MCF 10A (cell line): ENCODE measurements at places on chromosomes 3 and 15. TPM values are rescaled to one million over a fixed set of nuclear protein-coding genes. Genes with fewer than 3 reads are reported as not detected.

GRCh38 chr3:192641919-192642318 is 85.4 kb downstream of the FGF12 start:
- no peak overlapping the region for H3K4me3 ChIP-seq
- no peak for DNase-seq
- no peak overlapping the region for H3K27ac ChIP-seq
- H3K36me3 ChIP-seq: peaks cover 5% of the 10 kb centered on the region
- H3K4me1 ChIP-seq: no peaks in the 10 kb centered on the region
- peaks cover 86% of the 10 kb centered on the region for H3K27me3 ChIP-seq

- H3K36me3 ChIP-seq: peaks cover 31% of the 10 kb centered on the region
- peak overlapping the region; percentile 79 for H3K27ac ChIP-seq
- no peak for DNase-seq
- H3K27me3 ChIP-seq: no peaks in the 10 kb centered on the region
- H3K4me3 ChIP-seq: peak overlapping the region; percentile 72
- H3K4me1 ChIP-seq: peaks cover 50% of the 10 kb centered on the region
Measured at GRCh38 chr3:149375501-149376196, 1.8 kb downstream of the TM4SF1 start.

- H3K4me3 ChIP-seq: no peak overlapping the region
- H3K27ac ChIP-seq: no peak overlapping the region
- H3K27me3 ChIP-seq: no peaks in the 10 kb centered on the region
- no peaks in the 10 kb centered on the region for H3K4me1 ChIP-seq
Measured at GRCh38 chr3:53182764-53183355, 21.9 kb downstream of the PRKCD start.

DNA sequence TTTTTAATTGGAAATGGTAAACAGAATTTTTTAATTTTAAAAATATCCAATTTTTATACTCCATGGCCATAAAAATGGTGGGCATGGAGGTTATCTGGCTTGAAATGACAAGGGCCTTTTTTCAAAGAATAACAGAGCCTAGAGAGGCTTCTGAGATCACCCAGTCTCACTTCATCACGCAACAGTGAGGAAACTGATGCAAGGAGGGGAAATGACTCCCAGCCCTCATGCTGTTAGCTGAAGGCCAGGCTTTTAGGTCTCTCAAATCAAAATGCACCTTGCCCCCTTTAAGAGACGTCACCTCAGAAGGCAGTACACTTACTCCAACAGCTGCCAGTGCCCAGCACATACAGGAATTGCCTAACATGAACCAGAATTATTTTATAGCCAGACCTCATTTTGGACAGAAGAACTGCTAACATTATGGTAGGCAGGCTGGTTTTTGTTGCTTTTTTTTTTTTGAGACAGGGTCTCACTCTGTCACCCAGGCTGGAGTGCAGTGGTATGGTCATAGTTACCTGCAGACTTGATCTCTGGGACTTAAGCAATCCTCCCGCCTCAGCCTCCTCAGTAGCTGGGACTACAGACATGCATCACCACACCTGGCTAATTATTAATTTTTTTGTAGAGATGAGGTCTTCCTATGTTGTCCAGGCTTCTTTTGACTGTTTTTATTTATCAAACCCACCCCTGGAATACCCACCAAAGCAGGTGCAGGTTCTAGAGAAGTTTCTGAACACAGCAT is 9.1 kb downstream of the RAB43 start:
- peaks cover 34% of the 10 kb centered on the region for H3K36me3 ChIP-seq
- DNase-seq: no peak
- H3K4me3 ChIP-seq: no peak overlapping the region
- H3K27me3 ChIP-seq: no peaks in the 10 kb centered on the region

- H3K4me1 ChIP-seq: peaks cover 21% of the 10 kb centered on the region
- peaks cover 24% of the 10 kb centered on the region for H3K36me3 ChIP-seq
- H3K4me3 ChIP-seq: no peak overlapping the region
- peak; percentile 88 for DNase-seq
Measured at GRCh38 chr3:129650256-129650872, 43.9 kb upstream of the PLXND1 start.

- H3K36me3 ChIP-seq: no peaks in the 10 kb centered on the region
- no peak overlapping the region for H3K4me3 ChIP-seq
- DNase-seq: peak; percentile 28
- H3K4me1 ChIP-seq: no peaks in the 10 kb centered on the region
- peaks cover 40% of the 10 kb centered on the region for H3K27me3 ChIP-seq
Measured at GRCh38 chr3:128503164-128503651, 10.2 kb upstream of the GATA2 start.

GRCh38 chr15:33021806-33022389 is 172.6 kb downstream of the FMN1 start:
- H3K4me3 ChIP-seq: no peak overlapping the region
- H3K27ac ChIP-seq: peak overlapping the region; percentile 85
- H3K36me3 ChIP-seq: no peaks in the 10 kb centered on the region

GRCh38 chr15:77507911-77508310 is 87.2 kb downstream of the HMG20A start:
- DNase-seq: peak; percentile 65
- H3K36me3 ChIP-seq: no peaks in the 10 kb centered on the region
- H3K4me3 ChIP-seq: no peak overlapping the region

DNA sequence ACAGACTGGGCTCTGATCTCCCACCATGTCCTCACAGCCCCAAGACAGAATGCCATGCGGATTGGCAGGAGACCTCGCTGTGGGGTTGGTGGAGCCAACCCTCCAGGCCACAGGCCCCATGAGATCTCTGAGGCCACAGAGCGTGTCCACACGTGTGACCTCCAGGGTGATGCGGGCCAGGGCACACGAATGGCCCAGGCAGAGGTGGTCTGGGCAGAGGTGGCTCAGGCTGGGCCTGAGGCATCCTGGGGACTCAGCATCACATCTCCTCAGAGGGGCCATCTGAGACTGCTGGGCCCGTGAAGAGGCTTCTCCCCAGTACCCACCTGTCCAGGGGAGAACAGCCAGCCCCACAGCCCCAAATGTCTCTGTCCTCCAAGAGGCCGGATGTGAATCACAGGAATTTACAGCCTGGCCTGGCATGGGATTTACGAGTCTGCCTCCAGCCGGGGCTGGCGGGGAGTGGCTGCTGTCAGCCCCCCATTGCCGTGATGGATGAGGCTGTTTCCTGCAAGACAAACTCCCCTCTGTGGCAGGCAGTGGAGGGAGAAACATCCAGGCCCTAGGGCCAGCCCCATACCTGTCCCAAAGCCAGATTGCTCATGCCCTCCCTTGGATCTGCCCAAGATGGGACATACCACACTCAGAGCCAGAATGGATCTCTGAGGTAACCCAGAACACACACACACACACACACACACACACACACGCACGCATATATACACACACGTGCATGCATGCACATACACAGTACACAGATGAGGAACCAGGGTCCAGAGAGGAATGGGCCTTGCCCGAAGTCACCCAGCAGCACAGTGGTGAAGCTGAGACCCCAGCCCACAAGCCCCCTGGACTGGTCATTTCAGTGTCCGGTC is 208.3 kb downstream of the TBC1D2B start:
- H3K36me3 ChIP-seq: no peaks in the 10 kb centered on the region
- no peak overlapping the region for H3K4me3 ChIP-seq
- no peak overlapping the region for H3K27ac ChIP-seq
- H3K27me3 ChIP-seq: peaks cover 14% of the 10 kb centered on the region

GRCh38 chr3:46564190-46565021 is 1.7 kb downstream of the LRRC2 start:
- H3K4me3 ChIP-seq: no peak overlapping the region
- H3K36me3 ChIP-seq: no peaks in the 10 kb centered on the region
- H3K27me3 ChIP-seq: no peaks in the 10 kb centered on the region
- H3K4me1 ChIP-seq: no peaks in the 10 kb centered on the region
- H3K27ac ChIP-seq: no peak overlapping the region

GRCh38 chr3:141128126-141128777 is 77.1 kb downstream of the SPSB4 start:
- no peaks in the 10 kb centered on the region for H3K36me3 ChIP-seq
- no peak overlapping the region for H3K4me3 ChIP-seq
- DNase-seq: no peak
- H3K27ac ChIP-seq: no peak overlapping the region
- no peaks in the 10 kb centered on the region for H3K4me1 ChIP-seq

GRCh38 chr15:99863550-99864198 is 130.4 kb upstream of the LYSMD4 start:
- H3K4me1 ChIP-seq: no peaks in the 10 kb centered on the region
- peaks cover 87% of the 10 kb centered on the region for H3K27me3 ChIP-seq
- no peak overlapping the region for H3K27ac ChIP-seq
- no peak for DNase-seq
- no peak overlapping the region for H3K4me3 ChIP-seq
- H3K36me3 ChIP-seq: no peaks in the 10 kb centered on the region

The GOLGA8T gene
- total RNA-seq: 0.59 and 0.61 TPM in 2 replicates

The CHAC1 gene
- total RNA-seq: 35.5 and 49.4 TPM in 2 replicates

The PLIN1 gene
- 0.09 and 0.17 TPM in 2 replicates for total RNA-seq
